ENCODE measurements at places on chromosomes 1 and 21.

GRCh38 chr1:14476170-14476955 lies 122.1 kb upstream of the KAZN start:
- DNase-seq = no peak

GRCh38 chr1:78375996-78376395 lies 114.8 kb upstream of the PTGFR start:
- DNase-seq = no peak

DNA sequence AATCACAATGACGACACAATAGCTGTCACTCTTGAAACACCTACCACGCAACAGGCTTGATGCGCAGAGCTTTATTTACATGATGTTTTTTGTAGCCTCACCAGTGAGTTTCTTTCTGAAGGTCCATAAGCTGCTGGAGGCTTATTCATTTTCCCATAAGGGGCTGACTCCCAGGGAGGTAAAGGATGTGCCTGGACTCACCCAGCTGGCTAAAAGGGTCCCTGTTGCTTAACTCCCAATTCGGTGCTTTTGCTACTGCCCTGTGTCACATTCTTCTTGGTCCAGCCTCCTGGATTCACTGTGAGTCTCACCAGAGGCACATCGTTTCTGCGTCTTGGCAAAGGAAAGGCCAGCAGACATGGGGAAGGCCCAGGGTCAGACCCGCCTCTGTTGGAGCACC lies 44.6 kb upstream of the OLIG2 start:
- no peak for DNase-seq

- no peak for DNase-seq
Observed at GRCh38 chr1:31159869-31160611, 79.6 kb downstream of the NKAIN1 start.

GRCh38 chr1:42888013-42888633 lies 41.7 kb downstream of the ZNF691 start:
- no peak for DNase-seq

DNA sequence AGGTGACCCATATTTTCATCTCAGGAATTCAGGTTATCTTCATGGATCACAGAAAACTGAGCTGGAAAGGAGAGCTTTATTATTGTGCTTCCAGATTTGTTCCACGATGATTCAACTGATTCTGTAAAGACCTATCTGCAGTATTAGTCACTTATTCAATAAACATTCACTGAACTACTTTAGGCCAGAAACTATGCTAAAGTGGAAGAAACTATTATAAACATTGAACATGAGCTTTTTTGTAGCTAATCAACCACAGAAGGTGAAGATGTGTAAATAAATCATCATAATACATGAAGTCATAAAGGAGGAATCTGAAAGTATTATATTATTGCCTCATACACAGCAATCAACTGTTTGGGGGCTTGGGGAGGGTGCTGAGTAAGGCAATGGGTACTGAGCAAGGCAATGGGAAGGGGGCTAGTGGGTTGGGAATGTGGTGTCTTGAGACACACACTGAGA lies 30.6 kb upstream of the EXO1 start:
- DNase-seq = no peak

DNA sequence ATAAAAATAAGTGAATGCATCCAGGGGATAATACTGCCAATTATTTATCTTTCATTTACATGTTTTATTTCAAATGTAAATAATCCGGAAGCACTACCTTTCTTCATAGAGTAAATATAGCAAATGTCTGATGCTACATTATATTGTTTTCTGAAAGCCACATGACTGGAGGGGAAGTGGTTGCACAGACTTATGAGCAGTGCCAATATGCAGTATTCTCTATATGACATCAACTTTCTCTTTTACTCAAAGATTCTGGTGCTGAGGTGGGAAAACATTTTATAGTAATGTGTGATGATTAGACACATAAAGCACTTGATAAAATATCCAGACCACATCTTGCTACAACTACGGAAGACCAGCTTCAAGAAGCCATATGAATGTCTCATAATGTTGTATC lies 314.7 kb downstream of the NEGR1 start:
- DNase-seq = no peak

DNA sequence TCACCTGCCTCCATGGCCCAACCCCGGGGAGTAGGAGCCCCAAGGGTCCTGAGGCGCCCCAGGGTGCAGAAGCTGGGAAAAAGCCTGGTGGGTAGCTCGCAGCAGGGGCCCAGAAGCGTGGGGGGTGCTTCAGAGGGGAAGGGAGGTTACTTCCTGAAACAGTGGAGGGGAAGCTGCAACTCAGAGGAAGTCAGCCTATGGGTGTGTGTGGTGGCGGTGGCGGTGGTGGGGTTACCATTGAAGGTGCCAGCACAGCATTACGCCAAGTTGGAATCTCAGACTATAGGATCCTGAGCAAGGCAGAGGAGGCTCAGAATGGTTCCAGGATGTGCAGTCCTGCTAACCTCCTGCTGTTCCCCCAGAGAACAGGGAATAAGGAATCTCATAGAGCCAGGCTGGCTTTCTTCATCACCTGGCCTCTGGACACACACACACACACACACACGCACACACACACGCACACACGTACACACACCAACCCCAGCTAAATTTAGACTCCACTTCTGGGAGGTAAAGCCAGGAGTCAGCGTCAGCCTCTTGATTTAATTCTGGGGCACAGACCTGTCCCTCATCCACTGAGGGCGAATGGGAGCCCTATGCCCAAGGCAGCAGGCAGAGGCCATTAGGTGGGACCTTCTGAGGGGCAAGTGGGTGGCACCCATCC lies 1.3 kb downstream of the DENND4B start:
- DNase-seq = peak; percentile 92

DNA sequence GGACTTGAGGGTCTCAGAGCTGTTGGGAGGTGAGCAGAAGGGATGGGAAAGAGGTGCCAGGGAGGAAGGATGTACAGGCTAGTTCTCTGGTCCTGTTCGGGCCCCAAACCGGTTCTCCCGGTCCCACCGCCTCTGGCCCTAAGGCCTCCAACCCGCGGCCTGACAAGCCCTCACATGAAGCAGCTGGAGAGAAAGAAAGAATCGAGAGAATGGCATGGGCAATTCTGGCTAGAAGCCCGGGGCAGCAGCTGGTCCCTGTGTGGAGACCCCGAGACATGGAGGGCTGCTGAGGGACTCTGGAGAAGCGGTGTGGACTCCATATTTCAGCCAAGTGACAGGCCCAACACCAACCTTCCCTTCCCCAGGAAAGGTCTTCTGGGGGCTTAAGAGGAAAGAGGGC lies 730 bp downstream of the CDC42SE1 start:
- no peak for DNase-seq

GRCh38 chr21:18244671-18245463 lies at the start of gene CHODL:
CHODL (plus strand) TSS chr21:18244833; CDS start chr21:18245224, 391 bp downstream.
- DNase-seq = no peak

Measured in Kasumi-1 (cell line).